MV-4-11 (cell line): ENCODE measurements at places on chromosomes 11 and 22.
A peak's percentile ranks its signal among the peaks of the same experiment; 100 is the strongest.

DNA sequence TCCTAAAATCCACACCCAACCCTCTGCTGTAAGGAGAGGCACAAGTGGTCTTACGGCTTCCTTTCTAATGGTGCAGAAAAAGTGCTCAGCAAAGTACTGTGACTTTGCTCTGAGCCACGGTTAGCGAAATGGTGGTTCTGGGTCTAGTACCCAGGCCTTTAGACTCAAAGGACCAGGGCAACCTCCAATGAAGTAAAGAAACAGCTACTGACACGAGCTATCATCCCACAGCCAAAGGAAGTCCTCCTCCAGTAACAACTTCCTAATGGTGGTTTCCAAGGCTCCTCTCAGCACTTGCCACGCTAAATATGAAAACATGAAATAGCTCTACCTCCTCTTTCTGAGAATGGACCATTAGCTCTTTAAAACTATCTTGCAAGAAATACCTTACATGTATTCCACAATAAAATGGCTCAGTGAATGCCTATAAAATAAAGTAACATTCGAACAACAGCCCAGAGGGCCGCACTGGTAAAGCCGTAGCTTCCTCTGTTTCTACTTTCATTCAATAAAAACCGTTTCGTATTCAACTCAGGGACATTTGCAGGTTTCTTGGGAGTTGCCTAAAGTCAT lies 122.4 kb downstream of the ETS1 start:
- DNase-seq = peak; percentile 16

DNA sequence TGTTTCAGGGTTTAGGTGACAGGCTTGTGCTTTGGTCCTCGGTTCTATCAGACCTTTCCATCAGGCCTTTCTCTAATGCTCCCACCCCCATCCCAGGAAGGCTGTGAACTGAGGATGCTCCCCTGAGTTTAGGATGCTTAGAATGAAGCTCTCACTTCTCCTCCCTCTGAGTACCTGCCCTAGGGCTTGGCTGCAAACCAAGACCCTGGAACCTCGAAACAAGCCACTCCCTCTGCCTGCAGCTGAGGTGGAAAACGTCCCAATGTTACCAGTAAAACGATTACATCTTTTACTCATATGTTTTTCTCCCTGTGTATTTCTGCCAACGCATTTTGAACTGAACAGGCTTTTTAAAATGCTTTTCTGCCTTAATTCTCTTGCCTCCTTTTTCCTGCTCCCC lies 54.5 kb upstream of the BMAL1 start:
- no peak for DNase-seq

- no peak for DNase-seq
These were observed 3.6 kb downstream of the TNNI2 start for GRCh38 chr11:1842149-1843097.

- DNase-seq = peak; percentile 70
These were observed 90.1 kb downstream of the KIF18A start for GRCh38 chr11:28017816-28018215.

DNA sequence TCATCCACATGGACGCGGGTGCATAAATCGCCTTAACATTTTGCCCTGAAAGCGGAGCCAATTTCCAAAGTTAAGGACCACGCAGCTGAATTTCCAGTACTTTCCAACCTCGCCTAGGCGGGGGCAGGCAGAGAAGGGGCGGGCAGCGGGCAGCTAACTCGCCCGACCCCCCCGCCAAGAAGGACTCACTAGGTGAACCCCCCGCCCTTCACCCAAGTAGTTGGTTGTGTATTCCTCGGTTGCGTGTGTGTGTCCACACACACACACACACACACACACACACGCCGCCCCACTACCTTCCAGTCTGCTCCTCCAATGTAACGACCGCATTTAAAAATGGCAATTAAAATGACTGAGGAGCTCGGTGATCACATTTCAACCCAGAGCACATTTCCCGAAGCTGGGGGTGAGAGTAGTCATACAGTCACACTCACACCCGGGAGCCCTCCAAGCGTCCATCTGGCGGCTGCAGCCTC lies 1.4 kb downstream of the TENM4 start:
- DNase-seq = no peak

- DNase-seq = no peak
These were observed 535.9 kb upstream of the FAT3 start for GRCh38 chr11:91688672-91689071.

DNA sequence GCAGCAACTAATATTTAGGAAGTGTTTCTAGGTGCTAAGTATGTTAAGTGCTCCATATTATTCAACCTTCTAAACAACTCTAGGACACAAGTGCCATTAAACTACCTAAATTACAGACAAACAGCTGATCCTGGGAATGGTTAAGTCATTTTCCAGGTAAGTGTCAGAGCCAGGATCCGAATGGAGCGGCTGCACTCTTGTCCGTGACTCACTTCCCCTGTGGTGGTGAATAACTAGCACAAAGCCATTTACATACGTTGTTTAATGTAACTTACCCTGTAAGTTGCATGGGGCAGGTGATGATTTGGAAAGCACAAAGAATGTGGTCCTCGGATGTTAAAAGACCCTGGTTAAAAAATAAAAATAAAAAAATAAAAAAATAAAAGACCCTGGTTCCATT lies 8.8 kb upstream of the PRG2 start:
- DNase-seq = no peak

GRCh38 chr11:35937700-35938099 lies 6.2 kb upstream of the LDLRAD3 start:
- DNase-seq = no peak

- no peak for DNase-seq
These were observed 33.5 kb downstream of the POU2AF3 start for GRCh38 chr11:111331711-111332479.

DNA sequence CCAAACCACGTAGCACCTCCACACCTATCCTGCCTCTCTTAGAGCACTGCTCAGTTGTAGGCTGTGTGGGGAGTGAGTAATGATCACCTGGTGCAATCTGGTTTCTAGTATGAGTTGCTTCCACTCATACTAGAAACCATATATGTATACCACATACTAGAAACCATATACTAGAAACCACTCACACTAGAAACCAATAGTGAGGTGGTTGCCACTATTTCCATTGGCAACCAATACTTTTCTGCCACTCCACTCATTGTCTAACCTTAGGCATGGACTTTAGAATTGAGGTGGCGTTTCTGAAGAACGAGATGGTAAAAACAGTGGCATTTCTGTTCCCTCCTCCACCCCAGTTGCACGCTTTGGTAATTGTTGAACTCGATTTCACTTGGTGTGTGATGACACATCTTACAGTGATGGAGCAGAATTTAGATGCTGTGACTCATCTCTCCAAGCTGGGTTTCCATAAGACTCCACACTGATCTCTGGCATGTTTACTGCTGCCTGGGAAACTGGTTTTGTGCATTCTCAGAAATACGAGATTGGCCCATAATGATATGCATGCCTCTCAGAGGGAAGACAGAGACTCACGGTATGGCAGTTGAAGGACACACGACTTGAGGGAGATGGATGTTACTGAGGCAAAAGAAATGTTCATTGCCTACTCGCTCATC lies 82.9 kb downstream of the KIRREL3 start:
- DNase-seq = peak; percentile 78

DNA sequence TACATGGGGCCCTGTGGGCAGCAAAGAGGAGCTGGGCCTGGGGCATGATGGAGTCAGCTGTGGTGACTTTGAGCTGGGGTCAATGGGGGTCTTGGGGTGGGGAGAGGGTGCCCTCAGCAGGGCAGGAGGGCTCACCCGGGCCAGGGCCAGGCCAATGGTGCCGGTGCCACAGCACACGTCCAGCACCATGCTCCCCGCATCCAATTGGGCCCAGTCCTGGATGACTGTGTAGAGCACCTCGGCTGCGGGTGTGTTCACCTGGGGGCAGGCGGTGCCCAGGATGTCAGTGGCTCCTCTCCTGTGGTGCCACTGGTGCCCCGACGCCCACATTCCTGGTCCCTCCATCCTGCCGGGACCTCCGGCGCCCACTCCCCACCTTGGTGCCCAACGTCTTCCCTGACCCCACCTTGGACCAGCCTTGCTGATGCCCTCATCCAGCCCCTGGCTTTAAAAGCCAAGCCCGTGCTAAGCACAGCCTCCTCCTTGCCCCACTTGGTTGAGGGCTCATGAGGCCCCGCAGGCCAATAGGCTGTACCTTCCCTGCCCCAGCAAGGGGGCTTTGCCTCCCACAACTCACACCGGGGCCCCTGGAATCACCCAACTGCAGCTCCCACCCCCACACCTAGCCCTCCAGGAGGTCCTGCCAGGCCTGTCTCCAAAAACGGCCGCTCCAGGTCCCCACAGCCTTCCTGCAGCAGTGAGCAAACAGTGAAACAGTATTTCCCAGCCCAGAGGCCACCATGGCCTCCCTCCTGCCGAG lies 2.2 kb upstream of the RANBP1 start:
- DNase-seq = no peak

DNA sequence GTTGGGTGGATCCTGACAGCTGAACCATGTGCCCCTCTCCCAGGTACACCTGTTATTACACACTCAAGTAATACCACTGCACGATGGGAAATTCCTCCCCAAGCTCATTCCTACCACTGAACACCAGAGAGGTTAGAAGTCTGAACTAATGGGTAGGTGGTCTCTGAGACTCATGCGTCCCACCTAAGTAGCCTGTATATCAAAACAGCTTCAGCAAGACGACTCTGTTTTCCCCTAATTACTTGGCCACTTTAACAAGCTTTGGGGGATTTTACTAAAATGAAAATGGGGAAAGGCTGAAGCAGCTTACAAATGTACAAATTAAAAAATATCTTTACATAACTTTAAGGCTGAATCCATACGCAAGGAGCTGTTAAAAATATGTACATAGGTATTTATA lies 29.4 kb downstream of the LGR4 start:
- DNase-seq = no peak

DNA sequence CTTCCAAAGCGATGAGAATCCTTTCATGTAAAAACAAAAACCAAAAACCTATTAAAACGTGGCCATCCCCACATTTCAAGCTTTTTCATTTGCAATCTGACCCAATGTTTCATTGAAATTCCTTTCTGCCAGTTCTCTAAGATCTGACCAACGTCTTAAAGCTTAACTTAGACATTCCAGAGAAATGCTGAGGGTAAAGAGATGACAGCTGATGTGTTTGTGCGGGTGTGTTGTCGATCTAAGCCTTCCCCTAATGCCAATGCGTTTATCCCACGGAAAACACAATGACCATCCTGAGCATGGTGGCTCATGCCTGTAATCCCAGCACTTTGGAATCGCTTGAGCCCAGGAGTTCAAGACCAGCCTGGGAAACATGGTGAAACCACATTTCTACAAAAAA lies 6.4 kb upstream of the TESMIN start:
- no peak for DNase-seq

DNA sequence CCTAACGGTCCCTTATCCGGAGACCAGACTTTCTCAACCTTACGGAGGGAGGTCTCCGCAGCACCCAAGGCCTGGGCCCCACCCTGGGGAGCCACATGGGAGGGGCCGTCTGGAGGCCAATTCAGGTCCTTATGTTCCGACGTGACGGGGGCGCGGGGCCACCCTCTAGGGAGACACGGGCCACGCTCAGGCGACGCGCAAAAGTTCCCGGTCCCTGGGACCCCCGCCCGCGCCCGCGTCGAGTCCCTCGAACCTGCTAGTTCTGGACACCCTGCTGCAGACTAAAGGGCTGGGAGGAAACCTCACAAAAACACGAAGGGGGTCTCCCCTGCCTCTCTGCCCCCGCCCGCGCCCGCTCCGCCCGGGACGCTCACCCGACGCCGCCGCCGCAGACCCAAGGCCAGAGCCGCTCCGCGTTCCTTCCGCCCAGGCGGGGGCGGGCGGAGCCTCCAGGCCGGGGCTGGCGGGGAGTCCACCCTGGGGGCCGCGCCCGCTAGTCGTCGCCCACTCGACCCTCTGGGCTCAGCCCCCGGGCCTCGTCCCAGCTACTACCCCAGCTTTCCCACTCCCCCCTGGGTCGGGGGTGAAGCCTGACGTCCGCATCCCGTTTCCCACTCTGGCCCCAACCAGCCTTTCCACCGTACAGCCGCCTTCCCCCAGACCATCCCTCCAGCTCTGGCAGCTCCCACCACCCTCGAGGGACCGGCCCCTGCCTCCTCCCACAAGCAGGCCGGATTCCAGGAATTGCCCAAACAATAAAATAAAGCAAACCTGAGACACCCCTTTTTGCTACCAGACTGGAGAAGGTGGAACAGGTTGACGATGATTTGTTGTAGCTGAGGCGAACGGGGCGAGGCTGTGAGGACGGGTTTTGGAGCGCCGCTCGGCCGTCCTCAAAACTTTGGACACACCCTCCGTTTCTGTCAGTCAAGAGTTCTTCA lies 2.7 kb downstream of the RNH1 start:
- DNase-seq = peak; percentile 70

DNA sequence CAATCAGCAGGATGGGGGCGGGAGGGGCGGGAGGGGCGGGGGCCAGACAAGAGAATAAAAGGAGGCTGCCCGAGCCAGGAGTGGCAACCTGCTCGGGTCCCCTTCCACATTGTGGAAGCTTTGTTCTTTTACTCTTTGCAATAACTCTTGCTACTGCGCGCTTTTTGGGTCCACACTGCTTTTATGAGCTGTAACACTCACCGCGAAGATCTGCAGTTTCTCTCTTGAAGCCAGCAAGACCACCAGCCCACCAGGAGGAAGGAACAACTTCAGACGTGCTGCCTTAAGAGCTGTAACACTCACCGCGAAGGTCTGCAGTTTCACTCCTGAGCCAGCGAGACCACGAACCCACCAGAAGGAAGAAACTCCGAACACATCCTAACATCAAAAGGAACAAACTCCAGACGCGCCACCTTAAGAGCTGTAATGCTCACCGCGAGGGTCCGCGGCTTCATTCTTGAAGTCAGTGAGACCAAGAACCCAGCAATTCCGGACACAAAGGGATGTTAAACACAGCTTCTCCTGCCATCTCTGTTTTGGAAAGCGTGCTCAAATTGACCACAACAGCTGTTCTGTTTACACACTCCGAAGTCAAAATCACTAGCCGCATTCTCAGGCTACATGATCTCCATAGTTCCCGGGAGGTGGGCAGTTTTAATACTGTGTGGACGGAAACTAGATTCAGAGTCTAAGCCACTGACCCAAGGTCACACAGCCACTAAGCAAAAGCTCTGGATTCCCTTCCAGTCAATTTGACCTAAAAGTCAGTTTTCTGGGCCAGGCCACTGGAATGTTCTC lies 11.9 kb downstream of the PLAAT2 start:
- DNase-seq = no peak

DNA sequence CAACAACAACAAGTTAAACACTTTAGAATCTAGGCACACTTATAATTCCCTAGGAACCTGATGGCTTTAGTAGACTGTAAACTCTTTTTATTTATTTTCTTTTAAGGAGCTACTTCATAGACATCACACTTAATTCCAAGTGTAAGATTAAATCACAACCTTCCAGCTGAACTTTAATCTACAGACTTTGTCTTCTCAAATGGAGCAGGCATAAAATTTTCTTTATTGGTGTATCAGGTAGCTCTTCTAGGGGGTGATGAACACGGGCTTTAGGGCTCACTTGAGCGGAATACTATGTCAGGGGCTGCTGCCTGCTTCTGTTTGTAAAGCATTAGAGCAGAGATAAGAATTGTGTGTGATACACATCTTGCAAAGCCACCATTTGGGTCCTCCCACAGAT lies 525.8 kb upstream of the FAT3 start:
- DNase-seq = no peak

- DNase-seq = no peak
These were observed 410.3 kb downstream of the MN1 start for GRCh38 chr22:27391092-27391770.

- DNase-seq = no peak
These were observed 43.3 kb downstream of the BDNF start for GRCh38 chr11:27656806-27657483.

- DNase-seq = no peak
These were observed 5.1 kb downstream of the VSIG10L2 start for GRCh38 chr11:125950696-125951651.
